Occipital lobe (tissue), 3 donors: ENCODE measurements at places on chromosomes 12 and 14.

DNA sequence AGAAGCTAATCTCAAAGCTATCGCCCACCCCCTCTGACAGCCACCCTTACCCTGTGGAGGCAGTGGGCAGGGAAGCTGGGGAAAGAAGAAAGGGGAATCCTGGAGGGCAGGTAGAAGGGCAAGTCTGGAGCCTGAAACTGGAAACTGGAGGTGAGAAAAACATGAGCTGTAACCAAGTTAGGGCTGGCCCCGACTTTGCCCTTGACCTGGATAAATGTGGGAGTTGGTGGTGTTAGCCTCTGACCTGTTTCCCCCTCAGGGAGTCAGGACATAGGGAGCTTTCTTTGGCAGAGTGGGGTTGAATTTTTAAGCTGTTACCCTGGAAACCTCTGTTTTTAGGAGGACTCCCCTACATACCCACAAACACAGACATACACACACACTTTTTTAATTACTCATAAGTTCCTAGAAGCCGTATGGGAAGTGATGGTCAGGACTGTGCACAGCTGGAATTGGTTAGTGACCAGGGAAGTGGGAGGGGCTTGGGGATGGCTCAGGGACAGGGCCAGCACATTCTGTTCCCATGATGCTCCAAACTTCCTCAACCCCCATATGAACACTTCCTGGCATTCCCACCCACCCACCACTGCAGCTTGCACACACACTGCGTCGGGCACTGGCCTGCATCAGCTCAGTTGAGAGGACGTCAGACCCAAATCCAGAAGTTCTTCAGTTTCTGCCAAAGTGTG is 5.0 kb upstream of the MMP19 start:
- peak; percentile 39 for DNase-seq

DNA sequence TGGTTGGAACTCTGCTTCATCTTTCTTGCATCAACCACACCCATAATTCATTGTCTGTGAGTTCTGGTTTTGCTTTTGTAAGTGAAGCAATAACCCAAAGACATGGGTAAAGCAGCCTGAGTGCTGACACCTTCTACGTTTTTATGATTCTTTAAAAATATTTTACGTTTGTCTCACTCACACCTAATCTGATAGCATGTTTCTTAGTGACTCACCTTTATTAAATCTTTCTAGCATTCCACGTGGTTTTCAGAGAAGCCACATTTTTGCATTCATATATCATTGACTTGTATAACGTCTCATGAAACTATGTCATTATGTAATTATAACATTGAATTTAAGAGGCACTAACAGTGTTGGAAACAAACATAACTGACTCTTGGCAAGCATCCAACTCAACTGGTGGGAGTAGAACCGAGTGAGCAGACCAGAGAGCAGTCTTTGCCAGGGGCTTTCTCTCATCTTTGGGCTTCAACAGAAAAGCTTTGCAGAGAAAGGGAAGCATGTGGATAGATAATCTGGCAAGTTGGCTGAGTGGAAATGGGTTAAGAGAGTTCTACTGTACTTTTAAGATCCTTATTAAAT is 118.8 kb downstream of the TPH2 start:
- no peak for DNase-seq

DNA sequence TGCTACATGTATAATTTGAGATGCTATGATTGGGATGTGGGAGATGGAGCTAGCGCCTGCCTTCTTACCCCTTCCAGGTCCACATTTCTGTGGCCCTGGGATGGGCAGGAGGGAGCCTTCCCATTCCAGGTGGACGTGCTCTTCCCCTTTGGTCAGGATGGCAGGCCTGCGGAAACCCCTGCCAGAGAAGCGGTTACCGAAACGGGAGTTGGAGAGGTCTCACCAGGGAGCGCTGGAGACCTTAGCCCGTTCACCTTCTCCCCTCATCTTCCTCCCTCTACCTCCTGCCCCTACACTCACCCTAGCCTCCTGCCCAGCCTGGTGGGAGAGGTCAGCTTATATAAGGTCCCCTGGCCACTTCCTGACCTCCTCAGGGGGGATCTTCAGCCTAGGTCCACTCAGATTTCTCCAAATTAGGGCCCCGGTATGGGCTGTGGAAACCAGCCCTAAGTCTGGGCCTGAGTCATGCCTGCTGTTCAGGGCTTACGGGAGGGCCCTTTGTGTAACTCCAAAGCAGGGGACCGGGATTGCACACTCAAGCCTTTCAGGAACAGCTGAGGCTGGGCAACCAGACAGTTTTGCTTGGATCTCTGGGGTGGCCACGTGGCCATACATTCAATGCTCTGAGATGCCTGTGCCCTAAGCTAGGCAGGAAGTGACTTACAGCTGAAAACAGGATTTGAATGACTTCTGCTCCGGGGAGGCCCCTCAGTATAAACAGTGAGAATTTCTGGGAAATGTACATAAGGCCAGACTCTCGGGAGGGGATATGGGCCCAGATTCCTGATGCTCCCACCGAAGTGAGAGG is 10.2 kb upstream of the MEG3 start:
- DNase-seq = no peak

DNA sequence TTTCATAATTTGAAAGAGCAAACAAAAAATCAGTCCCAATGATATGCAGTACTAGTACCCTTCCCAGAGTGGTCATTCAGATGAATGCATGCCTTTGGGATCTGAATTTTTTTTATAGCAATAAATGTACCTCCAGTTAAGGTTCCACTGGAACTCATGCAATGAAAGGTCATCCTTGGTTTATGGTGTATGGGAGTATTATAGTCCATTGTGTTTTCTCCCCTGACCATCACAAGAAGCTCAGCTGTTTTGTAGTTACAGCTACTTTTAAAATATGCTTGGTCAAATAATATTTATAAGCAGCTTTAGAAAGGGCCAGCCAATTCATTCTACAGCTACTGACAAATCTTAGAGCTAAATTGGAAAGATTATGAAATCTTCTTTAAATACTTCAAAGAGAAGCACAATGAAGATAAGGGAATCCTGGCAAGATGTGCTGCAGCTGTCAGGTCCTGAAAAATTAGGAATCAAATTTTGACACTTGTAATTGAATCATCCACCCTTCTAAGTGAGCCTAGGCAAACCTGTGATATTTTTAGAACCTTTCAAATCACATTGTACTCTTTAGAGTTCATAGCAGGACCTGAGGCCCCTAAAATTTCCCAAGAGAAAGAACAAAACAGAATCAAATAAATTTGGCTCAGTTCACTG is 46.5 kb downstream of the IFT81 start:
- DNase-seq = no peak

- DNase-seq = no peak
Measured at GRCh38 chr14:34254031-34254430, 208.0 kb downstream of the SPTSSA start.

GRCh38 chr12:34597548-34598351 is 575.5 kb downstream of the ALG10 start:
- DNase-seq = no peak

DNA sequence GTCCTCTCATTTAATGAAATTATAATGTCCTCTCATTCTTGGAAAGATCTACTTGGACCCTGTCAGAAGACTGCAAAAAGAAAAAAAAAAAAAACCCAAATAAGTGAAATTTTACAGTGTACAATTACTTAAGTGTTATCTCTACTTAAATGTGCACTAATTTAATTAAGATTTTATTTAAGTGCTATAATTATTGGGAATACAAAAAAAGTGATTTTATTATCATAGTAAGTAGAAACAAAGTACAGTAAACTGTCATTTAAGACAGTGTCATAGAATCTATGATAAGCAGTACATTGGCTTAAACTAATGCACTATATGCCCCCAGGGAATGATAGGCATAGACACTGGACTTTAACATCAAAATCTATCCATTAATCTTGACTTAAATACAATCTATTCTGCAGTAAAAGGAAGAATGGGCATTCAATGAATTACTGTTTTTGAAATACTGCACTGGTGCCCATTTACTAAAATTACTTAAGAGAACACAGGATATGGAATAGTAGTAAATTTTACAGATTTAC is 23.3 kb downstream of the INSM2 start:
- DNase-seq = no peak

DNA sequence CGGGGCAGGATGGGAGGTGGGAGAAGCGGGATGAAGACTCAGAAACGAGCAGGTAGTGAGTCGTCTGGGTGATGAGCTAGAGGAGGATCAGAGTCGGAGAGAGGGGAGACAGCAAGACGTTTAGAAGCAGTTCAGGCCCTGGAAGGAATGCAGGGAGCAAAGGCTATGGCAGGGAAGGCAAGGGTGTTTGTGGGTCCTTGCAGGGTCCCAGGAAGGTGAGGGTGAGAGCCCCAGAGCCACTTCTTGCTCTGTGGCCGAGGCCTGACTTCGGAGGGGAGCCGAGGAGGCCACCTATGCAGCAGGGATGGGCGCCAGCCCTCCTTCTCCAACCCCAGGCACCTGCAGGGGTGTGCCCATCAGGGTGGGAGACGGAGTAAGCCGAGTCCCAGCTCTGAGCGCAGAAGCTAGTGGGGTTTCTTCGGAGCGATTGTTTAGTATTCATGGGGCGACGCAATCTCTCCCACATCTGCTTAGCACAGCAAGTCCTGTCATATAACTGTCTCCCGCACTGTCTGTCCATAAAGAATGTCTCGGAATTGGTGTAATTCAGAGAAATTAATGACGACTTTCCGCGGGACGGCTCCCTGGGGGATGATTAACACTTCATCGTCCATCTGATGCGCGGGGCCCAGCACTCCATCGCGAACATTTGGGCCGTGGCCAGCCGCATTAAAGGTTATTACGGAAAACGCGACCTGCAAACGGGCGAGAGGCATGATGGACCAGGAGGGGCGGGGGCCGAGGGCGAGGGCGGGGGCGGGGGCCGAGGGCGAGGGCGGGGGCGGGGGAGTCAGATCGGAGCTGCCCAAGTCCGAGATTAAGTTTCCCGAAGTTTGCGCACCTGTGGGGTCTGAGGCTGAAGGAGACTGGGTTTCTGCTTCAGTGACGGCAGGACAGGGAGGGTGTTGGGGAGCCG is 12.2 kb upstream of the CALCOCO1 start:
- DNase-seq = no peak

DNA sequence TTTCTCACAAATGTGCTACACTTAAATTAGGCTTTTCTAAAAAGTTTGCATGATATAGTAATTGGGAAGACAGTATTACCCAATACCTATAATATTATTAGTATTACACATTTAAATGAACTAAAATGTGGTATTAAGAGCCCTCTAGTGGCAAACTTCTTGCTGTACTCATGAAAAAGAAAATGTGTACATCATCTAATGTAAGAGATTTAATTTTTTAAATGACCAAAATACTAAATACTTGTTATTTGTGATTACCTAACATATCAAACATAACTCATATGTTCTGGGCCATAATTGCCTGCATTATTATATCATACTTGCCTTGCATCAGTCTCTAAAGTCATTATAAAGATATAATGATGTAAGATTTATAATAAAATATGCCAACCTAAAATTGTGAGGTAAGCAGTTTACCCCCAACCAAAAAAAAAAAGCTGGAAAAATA is 64.2 kb downstream of the DNAI7 start:
- no peak for DNase-seq

DNA sequence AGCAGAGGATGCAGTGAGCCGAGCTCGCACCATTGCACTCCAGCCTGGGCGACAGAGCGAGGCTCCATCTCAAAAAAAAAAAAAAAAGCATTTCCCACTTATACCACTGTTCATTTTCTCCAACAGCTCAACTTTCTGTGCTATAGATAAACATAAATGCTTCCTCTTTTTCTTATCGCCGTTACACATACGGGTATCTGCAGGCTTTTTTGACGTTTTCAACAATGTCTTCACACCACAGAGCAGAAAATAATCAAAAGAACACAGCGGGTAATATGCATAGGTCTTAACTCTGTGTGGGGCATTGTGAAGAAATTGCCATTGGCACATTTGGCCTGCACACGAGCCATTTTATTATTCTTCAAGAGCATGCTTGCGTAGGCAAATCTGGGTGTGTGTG is 86.4 kb downstream of the CAPZA3 start:
- DNase-seq = no peak

DNA sequence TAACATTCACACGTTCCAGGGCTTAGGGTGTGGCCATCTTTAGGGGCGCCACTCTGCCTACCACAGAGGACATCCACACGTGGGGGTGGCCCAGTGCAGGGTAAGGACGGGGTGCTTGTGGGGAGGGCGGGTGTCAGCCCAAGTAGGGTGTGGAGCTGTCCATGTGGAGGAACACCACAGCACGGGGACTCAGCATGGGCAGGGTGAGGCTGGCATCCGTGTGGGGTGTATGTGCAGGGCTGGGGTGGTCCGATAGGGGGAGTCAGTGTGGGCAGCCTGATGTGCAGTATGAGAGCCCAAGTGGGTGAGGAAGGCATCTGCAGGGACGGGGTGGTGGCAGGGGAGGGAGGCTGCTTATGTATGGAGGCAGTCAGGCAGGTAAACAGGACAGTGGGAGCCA is 17.7 kb downstream of the PSMC1 start:
- no peak for DNase-seq

DNA sequence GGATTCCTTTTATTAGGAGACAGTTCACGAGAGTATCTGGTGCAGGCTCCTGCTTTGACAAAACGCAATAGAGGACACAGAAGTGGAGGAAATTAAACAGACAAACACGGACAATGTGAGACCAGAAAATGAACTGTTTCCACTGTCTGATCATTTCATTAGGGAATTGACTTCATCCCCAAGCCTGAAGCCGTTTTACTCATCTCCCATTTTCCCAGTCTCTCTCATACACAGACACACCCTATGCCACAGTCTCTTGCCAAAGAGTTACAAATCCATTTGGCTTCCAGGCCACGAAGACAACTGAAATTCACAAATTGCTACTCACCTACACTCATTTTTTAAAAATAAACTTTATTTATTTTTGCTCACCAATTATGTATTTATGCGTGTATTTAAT is 1087.8 kb upstream of the TMEM132C start:
- no peak for DNase-seq

- DNase-seq = no peak
Measured at GRCh38 chr12:108921946-108922345, 42.1 kb downstream of the DAO start.

DNA sequence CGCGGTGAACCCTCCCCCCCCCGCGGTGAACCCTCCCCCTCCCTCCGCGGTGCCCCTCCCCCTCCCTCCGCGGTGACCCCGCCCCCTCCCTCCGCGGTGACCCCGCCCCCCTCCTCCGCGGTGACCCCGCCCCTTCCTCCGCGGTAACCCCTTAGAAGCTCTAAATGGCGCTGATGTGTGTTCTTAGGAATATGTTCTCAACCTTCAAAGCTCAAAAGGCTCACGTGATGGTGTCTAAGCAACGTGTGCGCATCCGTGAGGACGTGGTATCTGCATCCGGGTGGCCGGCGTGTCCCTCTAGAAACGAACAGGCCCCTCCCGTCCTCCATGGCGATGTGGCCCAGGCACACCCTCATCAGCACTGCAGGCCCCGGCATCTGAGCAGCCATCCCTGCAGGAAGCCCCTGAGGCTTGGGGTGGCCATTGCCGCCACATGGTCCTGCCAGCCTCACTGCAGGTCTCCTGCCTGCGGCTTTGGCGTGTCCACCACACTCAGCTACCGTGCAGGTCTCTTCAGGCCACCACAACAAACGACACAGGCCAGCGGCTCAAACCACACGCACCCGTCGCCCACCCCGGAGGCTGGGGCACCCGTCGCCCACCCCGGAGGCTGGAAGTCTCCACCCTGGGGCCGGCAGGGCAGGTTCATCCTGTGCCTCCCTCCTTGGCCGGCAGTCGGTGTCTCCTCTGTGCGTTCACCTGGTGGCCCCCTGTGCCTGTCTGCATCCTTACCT is 14.5 kb upstream of the FBRSL1 start:
- DNase-seq = no peak
